Progenitor cell of endocrine pancreas (in vitro differentiated cells): ENCODE measurements at places on chromosomes 6 and 20. TPM values are rescaled to one million over a fixed set of nuclear protein-coding genes. Genes with fewer than 3 reads are reported as not detected.

GFRAL gene
- not detected in 2 replicates for total RNA-seq

TMX4 gene
- total RNA-seq: 17.8 and 20.3 TPM in 2 replicates

GRCh38 chr20:50023116-50023805, 40.5 kb downstream of the SNAI1 start:
- peaks cover 2% of the 10 kb centered on the region for H3K27me3 ChIP-seq
- no peak overlapping the region for H3K27ac ChIP-seq
- no peaks in the 10 kb centered on the region for H3K36me3 ChIP-seq
- no peaks in the 10 kb centered on the region for H3K4me1 ChIP-seq

SLC17A1 gene
- 0.49 TPM in 1 of 2 replicates, not detected in the other for total RNA-seq

DNA sequence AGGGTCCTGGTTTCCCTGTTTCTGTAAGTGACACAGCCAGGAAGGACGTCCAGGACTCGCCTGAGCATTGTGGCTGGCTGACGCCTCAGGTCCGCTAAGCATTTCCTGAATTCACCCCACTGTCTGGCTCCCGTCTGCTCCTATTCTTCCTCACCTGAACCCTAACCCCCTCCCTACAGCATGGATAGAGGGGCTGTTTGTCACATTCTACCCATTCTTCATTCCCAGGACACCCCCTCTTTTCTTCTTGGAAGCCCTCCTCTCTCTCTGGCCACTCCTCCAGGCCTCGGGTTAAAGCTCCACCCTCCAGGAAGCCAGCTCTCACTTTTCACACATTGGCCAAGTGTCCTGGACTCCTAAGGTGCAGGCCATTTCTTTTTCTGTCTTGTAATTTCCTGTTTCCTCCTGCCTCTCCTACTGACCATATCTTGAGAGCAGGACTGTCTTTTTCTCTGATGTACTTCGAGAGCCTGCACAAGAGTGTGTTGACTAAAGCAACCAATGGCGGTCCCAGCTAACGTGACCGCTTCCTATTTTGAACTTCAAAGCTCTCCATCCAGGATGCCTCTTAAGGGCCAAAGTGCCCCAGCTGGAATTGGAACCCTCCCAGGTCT, 24.2 kb upstream of the MYMX start:
- peaks cover 5% of the 10 kb centered on the region for H3K4me1 ChIP-seq
- peaks cover 6% of the 10 kb centered on the region for H3K27me3 ChIP-seq
- no peak for DNase-seq
- H3K4me3 ChIP-seq: peak overlapping the region; percentile 45
- peak overlapping the region; percentile 43 for H3K27ac ChIP-seq

DNA sequence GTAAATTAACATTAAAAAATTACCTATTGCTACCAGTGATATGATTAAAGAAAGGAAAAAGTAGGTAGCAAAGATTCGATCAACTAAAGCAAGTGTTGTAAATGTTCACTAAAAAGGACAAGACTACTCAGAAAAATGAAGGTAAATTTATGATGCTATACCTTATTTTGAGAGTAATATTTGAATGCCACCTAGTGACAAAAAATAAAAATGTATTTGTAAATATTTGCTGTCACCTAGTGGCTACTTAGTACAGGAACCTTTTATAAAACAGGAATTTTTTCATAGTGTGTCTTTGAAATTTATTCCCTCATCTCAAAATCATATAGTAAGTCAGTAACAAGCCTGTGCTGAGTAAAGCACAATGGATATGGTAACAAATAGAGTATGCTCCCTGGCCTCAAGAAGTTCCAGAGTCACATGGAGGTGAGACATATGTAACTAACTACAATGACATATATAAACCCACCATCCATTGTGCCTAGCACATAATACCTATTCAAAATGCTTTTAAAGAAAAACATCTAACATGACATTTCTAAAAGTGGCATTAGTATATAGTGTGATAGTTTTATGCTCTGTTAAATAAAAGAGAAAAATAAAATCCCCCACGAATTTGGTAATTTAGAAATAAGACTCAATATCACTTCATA, 193.1 kb upstream of the SIM1 start:
- H3K4me1 ChIP-seq: no peaks in the 10 kb centered on the region
- H3K4me3 ChIP-seq: no peak overlapping the region
- no peaks in the 10 kb centered on the region for H3K27me3 ChIP-seq
- H3K27ac ChIP-seq: no peak overlapping the region
- H3K36me3 ChIP-seq: no peaks in the 10 kb centered on the region

TTI1 gene
- 45.8 and 51.9 TPM in 2 replicates for total RNA-seq

OTOR gene
- total RNA-seq: not detected in 2 replicates
